ENCODE measurements at places on chromosomes 16 and 17.

GRCh38 chr17:73211745-73212144 lies 18.9 kb downstream of the COG1 start:
- DNase-seq, result peak; percentile 61

DNA sequence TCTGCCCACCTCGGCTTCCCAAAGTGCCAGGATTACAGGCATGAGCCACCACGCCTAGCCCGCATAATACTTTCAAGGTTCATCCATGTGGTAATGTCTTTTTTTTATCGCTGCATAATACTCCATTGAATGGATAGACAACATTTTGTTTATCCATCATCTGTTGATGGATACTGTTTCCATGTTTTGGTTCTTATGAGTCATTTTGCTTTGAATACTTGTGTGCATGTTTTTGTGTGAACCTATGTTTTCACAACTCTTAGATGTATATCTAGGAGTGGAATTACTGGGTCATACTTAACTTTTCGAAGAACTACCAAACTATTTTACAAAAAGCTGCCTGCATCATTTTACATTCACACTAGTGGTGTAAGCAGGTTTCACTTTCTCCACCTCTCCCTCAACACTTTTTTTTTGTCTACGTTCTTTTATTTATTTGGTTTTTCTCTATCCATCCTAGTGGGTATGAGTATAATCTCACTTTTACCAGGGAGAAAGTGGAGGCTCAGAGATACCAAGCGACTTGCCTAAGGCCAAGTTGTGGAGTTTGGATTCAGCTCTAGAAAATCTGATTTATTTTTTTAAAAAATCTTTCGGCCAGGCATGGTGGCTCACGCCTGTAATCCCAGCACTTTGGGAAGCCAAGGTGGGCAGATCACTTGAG lies 151.2 kb downstream of the CMIP start:
- DNase-seq, result no peak

GRCh38 chr17:3545151-3545550 lies 12.5 kb downstream of the TRPV3 start:
- DNase-seq, result no peak

GRCh38 chr17:48134912-48135480 lies 27.4 kb downstream of the SNX11 start:
- DNase-seq, result no peak

DNA sequence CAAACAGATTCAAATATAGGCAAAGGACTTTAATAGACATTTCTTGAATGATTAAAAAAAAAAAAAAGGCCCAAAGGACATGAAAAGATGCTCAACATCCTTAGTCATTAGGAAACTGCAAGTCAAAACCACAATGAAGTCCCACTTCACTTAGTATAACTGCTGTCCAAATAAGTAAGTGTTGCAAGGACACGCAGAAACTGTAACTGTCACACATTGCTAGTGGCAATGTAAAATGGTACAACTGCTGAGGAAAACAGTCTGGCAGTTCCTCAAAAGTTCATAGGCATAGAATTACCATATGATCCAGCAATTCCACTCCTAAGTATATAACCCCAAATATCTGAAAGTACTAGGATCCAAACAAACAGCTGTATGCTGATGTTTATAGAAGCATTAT lies 112.7 kb downstream of the BRIP1 start:
- no peak for DNase-seq

DNA sequence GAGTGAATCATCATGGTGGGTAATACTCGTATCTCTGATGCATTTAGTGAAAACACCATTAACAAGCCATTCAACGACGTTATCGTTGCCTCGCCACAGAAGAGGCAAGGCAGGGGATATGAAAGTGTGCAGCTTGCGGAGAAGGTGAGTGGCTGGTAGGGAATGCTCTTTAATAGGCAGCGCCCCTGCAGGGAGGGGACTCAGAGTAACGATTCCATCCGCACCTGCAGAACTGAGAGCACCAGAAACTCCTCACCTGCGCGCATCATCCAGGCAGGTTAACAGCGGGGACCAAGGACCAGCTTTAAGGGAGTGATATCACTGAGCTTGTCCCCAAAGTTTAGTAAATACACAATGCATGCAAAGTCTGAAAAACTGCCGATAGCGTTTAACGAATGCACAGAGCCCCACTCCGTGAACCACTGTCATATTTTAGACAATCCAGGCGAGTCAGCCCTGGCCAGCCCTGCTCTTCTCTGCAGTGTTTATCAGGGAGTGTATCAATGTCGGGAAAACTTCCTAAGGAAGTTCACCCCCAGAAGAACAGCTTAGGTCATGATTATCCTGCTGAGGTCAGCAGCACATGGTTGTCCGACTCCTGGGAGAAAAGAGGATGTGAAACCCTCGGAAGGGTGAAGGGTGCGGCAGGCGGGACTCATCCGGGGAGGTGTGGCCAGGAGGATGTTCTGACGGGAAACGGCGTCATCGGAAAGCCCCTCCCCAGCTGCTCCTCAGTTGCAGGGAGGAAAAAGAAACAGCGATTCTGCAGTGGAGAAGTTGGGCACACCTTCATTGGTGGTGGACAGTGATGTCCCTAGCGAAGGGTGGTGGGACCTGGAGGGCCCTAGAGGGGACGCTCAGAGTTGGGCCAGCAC lies 68.5 kb upstream of the DNAH17 start:
- no peak for DNase-seq

DNA sequence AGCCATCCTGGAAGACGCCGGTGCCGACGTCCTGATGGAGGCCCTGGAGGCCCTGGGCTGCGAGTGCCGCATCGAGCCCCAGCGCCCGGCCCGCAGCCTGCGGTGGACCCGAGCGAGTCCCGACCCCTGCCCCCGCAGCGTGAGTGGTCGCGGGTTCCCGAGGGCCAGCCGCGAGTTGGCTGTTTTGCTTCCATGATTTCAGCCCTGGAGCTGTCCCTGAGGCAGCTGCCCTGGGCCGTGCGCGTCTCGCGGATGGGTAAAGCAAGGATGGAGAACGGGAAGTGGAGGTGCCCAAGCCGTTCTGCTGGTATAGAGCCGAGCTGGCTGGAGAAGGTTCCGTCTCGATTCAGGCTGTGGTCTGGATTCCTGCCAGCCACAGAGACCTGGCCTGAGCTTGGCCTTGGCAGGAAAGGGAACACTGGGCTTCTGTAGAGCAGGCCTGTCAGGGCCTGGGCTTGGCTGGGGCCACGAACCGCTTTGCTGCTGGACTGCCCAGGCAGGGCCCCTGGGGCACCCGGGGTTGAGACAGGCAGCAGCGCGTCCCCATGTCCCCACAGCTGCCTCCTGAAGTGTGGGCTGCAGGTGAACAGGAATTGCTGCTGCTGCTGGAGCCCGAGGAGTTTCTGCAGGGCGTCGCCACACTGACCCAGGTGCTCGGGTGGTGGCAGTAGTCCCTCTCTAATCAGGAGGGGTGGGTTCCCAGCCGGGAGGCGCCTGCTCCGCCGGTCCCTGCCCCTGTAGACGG lies 941 bp upstream of the MRPS34 start:
- DNase-seq, result no peak

GRCh38 chr17:42985225-42985624 lies 4.9 kb downstream of the RUNDC1 start:
- no peak for DNase-seq

DNA sequence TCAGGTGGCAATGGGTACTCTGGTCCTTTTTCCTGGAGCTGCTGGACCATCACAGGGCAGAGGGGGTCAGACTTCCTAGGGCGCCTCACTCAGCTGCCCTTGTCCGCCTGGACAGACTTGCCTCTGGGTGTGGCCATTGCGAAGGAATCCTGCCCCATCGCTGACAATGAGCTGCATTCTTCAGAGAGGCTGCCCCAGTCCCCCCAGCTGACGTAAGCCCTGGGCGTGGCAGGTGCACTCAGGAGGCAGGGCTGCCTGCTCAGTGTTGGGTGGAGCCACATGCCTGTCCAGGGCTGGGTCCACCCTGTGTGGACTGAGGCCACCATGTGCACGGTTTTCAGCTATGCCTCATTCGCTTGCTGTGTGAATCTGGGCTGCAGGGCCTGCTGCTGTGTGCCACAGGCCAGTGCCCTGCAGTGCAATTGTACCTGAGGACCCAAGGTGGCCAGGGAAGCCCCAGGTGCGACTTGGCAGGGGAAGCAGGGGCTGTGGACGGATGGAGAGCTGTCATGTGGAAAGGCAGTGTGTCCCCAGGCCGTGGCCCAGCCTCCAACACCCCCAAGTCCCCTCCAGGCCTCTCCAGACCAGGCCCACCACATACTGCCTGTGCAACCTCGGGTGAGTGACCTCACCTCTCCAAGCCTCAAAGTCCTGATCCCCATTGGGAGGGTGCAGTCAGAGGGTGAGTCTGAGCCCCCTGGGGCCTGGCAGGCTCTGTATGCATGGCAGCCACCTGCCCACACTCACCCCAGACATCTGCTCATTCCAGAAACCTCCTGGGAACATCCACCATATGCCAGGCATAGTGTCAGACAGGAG lies 14.0 kb upstream of the MPRIP start:
- DNase-seq, result no peak

DNA sequence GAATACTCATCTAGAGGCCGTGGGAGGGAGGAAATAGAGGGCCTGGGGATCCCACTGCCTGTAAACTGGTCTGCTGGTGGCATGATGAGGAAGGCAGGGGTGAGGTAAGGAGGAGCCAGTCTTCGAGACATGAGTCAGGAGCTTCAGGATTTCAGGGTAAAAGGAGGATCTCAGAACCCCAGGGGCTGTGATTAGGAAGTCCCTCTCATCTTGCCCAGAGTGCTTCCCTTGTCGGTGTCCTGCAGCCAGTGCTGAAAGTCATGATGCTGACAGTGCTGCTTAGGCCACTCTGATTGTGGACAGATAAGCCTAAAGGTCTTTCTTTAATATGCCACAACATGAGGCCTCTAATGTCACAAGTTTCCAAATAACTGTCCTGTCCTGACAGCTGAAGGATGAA lies 29.6 kb downstream of the COG4 start:
- no peak for DNase-seq

GRCh38 chr17:60960398-60961065 lies 282.9 kb downstream of the BCAS3 start:
- DNase-seq, result no peak

All from CD8-positive, alpha-beta memory T cell (primary cell).